ENCODE measurements at places on chromosomes 16 and 17. TPM values are rescaled to one million over a fixed set of nuclear protein-coding genes. Genes with fewer than 3 reads are reported as not detected.

NPIPB13 gene
- total RNA-seq, result 1.7 TPM

TBC1D3E gene
- total RNA-seq, result not detected

OTOP3 gene
- not detected for total RNA-seq

GAS2L2 gene
- total RNA-seq, result 0.25 TPM

HIGD1B gene
- 2.2 TPM for total RNA-seq

MT1H gene
- not detected for total RNA-seq

TPSD1 gene
- total RNA-seq, result not detected

PITPNM3 gene
- 9.6 TPM for total RNA-seq

ACE gene
- 4.4 TPM for total RNA-seq

TMEM100 gene
- 3.9 TPM for total RNA-seq

TMEM106A gene
- total RNA-seq, result 0.25 TPM

SDR42E2 gene
- under 0.01 TPM for total RNA-seq

USB1 gene
- total RNA-seq, result 10.8 TPM

EVPLL gene
- not detected for total RNA-seq

PYY gene
- not detected for total RNA-seq

ODAD4 gene
- total RNA-seq, result 1.7 TPM
